Progenitor cell of endocrine pancreas (in vitro differentiated cells): ENCODE measurements at places on chromosomes 7 and 10.

DNA sequence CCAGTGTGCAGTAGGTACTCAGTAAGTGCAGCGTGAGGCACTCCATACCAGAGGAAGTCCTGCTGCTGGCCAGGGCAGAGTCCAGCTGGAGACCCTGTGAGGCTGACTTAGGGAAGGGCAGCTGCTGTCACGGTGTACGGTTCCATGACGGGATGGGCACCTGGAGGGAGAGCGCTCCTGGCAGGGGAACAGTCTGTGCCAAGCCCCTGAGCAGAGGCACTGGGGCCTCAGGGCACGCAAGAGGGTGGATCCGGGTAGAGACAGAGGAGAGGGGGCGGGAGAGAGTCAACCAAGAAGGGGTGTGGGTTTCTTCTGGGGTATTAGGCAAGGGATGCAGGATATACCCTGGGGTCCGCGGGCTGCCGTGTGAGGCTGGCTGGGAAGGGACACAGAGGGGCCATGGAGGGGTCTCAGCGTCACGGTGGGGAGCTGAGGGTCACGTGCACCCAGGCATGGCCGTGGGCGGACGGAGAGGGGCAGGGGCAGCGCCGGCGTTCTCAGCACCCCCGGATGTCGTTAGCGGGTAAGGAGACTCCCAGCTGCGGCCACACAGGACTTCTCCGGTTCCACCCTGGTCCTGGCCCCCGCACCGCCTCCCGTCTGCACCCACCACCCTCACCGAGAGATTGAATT, 70.5 kb downstream of the MICALL2 start:
- no peak for DNase-seq

DNA sequence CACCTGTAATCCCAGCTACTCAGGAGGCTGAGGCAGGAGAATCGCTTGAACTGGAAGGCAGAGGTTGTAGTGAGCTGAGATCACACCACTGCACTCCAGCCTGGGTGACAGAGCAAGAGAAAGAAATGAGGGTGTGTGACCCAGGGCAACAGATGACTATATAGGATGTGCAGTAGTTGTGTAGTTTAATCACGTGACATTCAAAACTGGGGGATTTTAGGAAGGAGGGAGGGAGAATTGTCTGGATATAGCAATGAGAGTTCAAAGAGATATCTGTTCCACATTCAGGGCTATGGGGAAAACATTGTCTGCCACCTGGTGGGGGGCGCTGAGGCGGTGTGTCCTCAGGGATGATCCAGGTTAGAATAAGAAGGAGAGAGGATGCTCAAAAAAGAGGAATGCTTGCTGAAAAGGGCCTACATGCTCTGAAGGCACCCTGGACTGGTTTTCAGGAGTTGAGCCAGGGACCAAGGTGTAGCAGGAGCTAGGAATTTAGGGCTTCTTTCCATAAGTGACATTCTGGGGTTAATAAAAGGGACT, 7.8 kb upstream of the ZYX start:
- DNase-seq: no peak

DNA sequence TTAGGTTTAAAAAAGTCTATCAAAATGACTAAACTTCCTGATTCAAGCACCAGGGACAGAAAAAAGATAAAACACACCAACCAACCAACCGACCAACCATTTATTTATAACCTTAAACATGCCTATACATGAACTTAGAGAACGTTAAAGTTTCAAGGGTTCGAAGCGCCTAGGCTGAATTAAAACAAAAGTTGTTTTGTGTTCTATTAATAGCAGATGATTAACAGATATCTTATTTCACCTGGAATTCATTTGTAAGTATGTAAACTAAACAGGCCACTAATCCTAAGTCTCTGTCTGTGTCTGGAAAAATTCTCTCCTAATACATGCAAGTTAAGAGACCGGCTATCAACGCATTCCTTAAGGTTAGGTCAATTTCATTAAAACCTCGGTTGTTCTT, 1.4 kb downstream of the BAIAP2L1 start:
- DNase-seq: no peak

GRCh38 chr10:90642136-90642535, 215.7 kb downstream of the HTR7 start:
- no peak for DNase-seq

GRCh38 chr10:115063701-115064658, 29.2 kb upstream of the ATRNL1 start:
- no peak for DNase-seq

GRCh38 chr10:114303556-114303955, 64.5 kb downstream of the VWA2 start:
- DNase-seq: no peak

DNA sequence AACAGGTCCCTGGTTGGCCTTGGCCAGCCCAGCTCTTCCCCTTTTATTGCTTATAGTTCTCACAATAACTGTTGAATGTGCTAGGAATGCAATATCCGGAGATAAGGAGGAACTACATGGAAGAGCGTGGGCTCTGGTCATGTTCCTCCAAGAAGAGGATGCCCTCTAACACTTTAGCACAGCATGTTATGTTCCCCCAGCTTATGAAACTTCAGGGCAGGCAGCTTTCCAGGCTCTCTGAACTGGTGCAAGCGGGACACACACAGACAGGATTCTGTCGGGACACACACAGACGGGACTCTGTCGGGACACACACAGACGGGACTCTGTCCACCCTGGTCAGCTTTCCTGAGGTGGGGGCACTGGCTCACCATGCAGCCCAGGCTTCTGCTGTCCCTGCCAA, 141.6 kb downstream of the PKD1L1 start:
- no peak for DNase-seq

DNA sequence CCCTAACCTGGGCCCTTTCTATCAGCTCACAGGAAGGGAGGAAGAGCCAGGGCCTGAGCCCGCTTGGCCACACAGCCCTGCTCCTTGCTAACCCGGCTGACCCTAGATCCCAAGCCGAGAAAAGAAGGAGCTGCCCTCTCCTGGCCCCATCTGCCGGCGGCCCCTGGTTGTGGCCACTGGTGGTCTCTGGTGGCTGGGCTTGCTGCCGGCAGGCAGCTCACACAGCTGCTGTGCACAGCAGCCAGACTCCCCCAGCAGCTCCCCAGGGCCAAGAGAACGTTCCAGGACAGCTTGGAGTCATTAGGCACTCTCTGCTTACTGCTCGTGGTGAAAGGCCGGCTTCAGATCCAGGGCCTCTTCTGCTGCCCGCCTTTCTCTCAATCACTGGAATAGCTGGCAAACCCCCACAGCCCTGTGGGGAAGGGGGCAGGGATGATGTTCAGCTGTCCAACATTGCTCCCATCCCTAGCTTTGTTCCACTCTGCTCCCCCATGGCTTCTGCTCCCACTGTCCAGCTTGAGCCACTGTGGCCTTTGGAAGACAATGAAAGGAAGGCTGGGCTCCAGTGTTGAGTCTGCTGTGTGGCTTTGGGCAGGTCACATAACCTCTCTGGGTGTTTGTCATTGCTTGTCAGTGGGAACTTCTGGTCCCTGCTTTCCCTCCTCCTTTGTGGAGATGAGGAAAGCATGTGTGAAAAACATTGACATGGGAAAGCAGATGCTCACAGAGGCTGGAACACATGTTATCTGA, 35.4 kb upstream of the COL13A1 start:
- no peak for DNase-seq

DNA sequence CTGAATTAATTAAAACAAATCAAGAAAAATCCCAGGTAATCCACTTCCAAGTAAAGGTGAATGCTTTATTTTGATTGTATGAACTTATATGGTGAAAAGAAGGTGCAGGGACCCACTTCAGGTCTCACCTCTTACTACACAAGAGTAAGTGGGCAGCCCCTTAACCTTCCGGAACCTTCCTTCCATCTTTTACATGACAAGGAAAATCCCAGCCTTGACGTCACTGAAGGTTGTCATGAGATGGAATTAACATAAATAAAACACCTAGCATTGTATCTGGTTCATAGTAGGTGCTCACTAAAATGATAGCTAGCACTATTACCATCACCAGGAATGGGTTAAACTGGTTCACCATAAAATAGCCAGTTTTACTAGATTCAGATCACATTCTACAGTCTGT, 119.5 kb downstream of the ICA1 start:
- DNase-seq: no peak

DNA sequence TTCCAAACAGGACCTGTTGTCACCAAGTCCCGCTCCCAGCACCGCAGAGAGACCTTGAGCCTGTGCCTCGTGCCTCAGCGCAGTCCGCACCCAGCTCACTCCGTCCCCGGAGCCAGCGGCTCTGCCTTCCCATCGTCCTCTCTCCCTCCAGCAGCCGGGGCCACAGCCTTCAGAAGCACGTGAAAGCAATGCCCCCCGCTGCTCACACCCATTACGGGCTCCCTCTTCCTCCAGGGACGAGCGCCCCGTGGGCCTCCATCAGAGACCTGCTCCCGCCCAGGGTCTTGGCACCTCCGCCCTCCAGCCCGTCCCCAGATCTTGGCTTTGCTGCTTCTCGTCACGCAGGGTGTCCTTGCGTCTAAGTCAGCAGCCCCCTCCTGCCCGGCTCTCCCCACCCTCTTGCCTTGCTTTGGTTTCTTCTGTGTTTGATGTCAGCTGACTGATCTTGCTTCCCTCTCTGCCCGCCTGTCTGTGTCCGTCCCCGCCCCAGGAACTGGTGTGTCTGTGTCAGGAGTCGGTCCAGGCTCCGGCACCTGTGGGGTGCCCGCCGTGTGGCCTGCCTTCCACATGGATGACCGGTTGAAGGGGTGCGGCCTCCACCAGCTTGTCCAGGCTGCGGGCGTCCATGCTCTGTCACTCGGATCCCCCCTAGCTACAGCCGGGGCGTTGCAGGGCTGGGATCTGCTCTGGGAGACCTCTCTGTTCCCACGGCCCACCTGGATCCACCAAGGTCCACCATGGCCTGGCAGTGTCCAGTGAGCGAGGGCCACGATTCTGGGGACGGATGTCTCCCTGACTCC, 61.9 kb downstream of the FOXL3 start:
- DNase-seq: no peak

DNA sequence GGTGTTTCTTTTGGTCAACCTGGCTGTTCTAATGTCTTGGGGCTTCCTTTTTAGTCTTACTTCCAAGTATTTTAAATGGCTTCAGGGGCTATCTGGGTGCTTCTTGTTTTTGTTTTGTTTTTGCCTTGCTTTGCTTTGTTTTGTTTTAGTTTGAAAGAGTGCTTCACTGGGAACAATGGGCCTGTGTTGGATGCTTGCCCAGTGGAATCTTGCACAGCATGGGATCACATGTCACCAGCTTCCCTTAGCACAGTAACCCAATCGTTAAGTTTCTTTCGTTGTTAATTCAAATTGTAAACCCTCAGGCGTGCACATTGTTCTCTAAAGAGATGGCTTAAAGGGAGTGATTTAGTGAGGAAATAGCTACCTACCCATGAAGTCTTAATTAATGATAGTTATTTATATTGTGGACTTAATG, 8.9 kb downstream of the COL17A1 start:
- DNase-seq: no peak
